ENCODE measurements at places on chromosomes 2 and 18.

- no peak for DNase-seq
Measured at GRCh38 chr18:32712860-32713259, 60.0 kb downstream of the KLHL14 start.

DNA sequence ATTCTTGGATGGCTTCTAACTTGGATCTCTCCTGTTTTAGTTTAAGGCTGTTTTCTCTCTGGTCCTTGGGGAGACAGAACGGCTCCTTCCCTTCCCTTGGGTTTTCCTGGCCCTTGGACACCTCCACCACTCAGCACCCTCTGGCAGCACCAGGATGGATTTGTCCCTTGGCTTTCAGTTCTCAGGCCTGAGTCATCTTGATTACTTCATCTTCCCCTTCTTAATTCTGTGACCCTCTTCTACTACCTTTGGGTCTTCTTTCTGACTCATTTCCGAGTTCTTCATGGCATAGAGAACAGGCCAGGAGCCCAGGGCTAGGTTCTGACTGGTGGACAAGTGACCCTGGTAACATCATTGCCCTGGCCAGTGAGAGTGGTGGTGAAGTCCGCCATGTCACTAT, 14.9 kb downstream of the IGFBP2 start:
- DNase-seq = no peak

- DNase-seq = no peak
Measured at GRCh38 chr18:2895391-2895790, 48.6 kb downstream of the EMILIN2 start.

DNA sequence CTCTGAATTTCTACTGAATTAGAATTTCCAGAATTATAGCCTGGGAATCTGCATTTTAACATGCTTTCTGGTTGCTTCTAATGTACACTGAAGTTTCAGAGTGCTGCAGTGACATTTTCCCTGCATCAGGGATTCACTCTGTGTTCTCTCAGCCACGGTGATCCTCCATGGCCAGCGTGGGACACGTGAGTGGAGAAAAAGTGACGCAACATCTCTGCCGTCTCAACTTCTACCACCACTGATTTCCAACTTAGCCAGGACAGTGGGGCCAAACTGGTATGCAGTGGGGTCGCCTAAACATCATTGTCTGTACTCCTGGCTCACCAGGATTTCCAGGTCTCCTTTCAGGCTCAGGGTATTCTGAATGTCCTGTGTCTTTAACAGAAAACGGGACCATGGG, 44.6 kb downstream of the LAMA3 start:
- no peak for DNase-seq

GRCh38 chr2:105755895-105756294, 11.2 kb downstream of the NCK2 start:
- no peak for DNase-seq

DNA sequence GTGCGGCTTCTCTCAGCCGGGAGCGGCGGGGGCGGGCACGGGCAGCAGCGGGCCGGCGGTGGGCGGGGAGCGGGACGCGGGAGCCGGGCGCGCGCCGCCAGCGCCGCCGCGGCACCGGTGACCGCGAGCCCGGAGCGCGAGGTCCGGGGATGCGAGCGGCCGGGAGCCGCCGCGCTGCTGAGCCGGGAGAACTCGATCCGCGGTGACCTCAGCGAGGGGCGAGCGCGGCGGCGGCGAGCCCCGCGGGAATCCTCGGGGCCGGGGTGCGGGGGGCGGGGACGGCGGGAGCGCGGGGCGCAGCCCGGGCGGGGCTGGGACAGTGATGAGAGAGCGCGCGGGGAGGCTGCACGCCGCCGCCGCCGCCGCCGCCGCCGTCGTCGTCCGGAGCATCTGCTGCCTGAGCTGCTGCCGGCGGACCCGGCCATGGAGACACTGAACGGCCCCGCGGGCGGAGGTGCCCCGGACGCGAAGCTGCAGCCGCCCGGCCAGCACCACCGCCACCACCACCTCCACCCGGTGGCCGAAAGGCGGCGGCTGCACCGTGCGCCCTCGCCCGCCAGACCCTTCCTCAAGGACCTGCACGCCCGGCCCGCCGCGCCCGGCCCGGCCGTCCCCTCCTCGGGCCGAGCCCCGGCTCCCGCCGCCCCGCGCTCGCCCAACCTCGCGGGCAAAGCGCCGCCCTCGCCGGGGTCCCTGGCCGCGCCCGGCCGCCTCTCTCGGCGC, at the start of gene MTCL1:
TSS of gene MTCL1 (plus strand) at position 319 of the 723 bp plus-strand sequence. CDS start at position 424, 105 bp downstream.
- DNase-seq = no peak

DNA sequence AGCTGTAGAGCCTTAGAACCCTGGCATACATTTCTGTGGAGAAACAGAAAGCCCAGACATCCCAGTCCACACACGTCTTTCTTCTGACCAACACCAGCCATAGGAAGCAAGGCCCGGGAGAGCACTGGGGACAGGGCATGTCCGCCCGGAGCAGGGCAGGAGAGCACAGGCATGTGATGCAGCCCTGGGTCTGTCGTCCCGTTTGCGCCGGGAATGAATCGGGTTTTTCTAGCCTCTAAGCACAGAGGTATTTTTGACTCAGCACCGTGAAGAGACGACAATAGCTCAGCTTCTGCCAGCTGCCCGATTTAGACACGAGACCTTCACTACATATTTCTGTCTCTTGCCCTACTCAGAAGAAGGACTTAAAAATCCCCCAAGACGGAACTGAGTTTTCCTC, 7.3 kb upstream of the AMMECR1L start:
- DNase-seq = no peak

GRCh38 chr2:239151201-239152131, 249.4 kb downstream of the HDAC4 start:
- DNase-seq = no peak

DNA sequence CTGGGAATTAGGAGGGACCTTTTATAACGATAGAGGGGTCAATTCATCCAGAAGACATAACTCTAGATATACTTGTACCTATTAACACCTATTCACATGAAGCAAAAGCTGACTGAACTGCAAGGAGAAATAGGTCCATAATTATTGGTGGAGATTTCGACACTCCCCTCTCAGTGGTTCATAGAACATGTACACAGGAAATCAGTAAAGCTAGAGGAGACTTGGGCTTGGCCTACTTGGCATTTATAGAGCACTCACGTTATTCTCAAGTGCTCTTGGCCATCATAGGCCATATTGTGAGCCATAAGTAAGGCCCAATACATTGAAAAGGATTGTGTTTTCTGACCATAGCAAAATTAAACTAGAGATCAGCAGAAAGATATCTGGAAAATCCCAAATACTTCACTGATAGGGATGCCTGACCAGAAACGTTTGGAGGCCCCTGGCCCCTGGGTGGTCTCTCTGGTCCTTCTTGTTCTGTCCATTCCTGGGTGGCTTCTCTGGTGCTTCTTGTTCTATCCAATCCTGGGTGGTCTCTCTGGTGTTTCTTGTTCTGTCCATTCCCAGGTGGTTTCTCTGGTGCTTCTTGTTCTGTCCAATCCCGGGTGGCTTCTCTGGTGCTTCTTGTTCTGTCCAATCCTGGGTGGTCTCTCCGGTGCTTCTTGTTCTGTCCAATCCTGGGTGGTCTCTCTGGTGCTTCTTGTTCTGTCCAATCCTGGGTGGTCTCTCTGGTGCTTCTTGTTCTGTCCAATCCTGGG, 49.0 kb downstream of the SNED1 start:
- no peak for DNase-seq

GRCh38 chr18:41226186-41226585, 728.8 kb upstream of the PIK3C3 start:
- DNase-seq = peak; percentile 85

DNA sequence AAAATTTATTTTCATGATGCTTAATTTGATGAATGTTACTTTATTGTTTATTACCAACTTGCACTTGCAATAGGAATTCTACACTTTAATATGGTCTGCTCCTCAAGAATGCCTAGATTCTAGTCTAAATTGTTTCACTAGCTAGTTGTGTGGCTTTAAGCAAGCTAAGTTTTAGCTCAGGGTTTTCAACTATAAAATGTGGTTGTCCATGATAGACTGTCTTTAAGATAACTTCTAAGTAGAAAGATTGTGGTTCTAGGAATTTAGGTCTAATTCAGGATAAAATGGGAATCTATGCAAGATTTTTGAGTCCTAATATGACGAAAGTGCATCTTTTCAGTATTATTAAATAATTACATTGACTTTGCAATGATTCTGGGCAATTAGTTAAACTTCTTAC, 294.0 kb downstream of the PLCL1 start:
- no peak for DNase-seq

DNA sequence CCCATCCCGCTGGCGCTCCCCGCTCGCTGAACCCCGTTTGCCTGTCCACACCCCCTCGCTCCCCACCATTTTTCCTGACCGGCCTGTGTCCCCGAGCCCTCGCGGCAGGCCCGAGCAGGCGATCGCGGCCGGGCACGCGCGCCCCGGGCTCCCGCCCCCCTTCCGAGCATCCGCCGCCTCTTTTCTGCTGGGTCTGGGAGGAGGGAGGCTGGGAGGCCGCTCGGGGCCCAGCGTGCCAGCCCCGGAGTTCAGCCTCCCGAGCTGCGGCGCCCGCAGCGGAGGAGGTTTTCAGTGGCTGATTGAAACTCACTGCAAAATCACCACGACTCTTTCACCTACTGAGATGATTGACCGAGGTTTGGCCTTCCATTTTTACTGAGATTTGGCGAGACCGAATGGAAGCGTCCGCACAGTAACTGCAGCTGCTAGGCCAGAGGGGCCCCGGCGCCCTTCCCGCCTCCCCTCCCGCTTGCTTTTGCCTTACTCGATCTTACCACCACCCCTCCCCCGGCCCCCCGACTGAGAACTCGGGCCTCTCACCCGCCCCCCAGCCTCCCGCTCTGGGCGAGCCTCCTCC, 4.8 kb downstream of the SOX11 start:
- peak; percentile 80 for DNase-seq

GRCh38 chr2:106139238-106139935, 54.7 kb downstream of the UXS1 start:
- DNase-seq = no peak

GRCh38 chr2:42338567-42339190, 22.3 kb downstream of the COX7A2L start:
- no peak for DNase-seq

DNA sequence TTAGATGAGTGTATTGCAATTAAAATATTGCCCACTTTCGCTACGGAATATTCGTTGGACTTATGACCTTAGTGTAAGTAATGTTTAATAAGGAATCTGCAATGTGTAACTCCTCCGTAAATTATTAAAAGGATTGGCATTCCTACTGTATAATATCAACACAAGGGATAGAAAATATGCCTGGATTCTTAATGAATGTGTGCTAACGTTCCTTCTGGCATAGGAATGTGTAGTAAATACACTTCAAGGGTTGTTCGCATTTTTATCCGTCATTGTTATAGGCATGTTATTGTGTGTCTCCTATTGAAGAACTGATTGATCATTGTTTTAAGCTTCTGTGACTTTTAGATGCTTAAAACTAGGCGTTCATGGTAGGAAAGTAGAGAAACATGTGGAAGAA, 134.5 kb downstream of the NEDD4L start:
- no peak for DNase-seq

DNA sequence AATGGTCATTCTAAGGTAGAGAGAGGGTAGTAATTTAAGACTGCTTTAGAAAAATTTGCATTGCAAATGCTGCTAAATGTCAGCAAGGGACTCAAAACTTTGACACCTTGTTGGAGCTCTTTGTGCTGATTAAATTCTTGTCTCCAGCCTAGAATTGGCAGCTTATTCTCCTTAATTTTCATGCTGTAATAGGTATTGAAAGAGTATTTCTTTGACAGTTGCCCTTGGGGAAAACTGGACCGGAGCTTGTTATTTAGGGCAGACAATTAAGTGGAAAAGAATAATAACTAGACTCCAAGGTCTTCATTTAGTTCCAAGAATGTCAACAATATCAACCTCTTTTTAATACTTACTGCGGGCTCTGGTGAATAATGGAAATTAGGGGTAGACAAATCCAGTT, 264.0 kb downstream of the TPGS2 start:
- DNase-seq = no peak

DNA sequence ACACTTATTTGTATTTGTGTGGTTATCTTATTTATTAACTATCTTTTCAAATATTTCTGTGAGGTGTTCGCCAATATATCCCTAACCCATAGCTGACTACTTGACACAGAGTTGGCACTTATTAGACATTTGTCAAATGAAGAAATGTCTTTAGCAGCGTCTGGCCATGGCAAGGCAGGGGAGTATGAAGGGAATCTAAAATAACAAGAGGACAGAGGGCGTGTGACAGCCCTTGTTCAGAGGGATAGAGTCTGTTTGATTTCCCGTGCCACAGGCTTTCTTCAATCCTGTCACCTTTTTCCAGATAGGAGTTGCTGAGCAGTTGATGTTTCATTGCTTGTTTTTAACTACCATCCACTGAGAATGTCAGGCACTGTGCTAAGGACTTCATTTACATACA, 53.6 kb upstream of the SLC39A10 start:
- DNase-seq = no peak

DNA sequence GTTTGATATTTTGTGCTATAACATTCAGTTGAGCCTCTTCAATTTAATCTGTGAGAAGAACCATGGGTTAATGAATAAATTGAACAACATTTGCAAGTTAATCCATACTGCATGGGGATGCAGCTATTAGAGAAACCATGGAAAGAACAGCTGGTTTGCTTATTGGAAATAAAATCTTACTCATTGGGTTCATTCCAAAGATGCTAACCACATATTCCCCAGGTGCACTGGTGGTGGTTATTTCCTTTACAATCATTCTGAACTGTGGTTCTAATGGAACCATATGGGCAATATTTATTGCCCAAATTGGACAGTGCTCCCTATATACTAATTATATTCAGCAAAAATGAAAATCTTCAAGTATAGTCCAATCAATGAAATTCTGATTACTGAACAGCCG, 1200.4 kb upstream of the CDH2 start:
- no peak for DNase-seq

DNA sequence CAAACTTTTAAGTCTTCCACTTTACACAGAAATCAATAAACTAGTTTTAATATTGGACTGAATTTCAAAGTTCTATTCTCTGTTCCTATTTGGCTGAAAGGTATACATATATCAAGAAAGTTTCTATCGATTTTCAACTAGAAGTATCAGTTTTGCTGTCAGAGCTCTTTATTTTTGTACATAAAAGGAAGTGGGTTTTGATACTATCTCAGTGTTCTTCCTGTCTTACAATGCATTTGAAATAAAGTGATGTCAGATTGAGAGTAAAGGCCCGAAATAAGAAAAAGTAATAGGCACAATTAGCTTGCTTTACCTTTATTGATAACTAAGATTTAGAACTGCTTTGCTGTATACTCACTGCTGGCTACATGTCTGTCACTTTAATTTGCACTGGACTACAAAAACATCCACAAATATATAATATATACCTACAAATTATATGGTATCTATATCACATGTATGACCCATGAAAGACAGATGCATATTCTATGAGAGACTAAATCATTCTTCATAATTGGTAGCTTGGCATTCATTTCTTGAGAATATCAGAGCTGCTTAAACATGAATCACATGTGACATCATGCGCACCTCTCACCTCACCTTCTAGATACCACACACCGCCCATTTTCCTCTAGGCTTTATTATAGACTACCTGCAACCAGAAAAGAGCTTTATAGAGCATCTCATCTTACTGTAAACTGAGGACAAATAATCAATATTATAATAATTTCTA, 83.6 kb downstream of the ASXL2 start:
- DNase-seq = no peak

Data from right lung (tissue), 10 donors.